K562 (cell line): ENCODE measurements at places on chromosomes 1 and 21. TPM values are rescaled to one million over a fixed set of nuclear protein-coding genes. Genes with fewer than 3 reads are reported as not detected.
A peak's percentile ranks its signal among the peaks of the same experiment; 100 is the strongest.

Gene HES3
- 0.27 TPM in 1 of 2 replicates, not detected in the other for total RNA-seq

GRCh38 chr1:206734499-206735142, 36.0 kb upstream of the IL19 start:
- peak; percentile 79 for DNase-seq

Gene ELAPOR1
- 0.20 and 0.38 TPM in 2 replicates for total RNA-seq

- no peak for DNase-seq
These were observed 25.4 kb downstream of the RIPK4 start for GRCh38 chr21:41741253-41742072.

- no peak for DNase-seq
These were observed 9.1 kb downstream of the EXO1 start for GRCh38 chr1:241857131-241857530.

GRCh38 chr1:66206563-66207144, 327.3 kb upstream of the SGIP1 start:
- no peak for DNase-seq

- no peak for DNase-seq
These were observed 110.1 kb downstream of the GDAP2 start for GRCh38 chr1:117819301-117819700.

Gene PADI3
- total RNA-seq, result not detected in 2 replicates

- peak; percentile 53 for DNase-seq
These were observed 2.9 kb downstream of the DDI2 start for GRCh38 chr1:15620155-15620545.

GRCh38 chr1:62687421-62687902, 724 bp downstream of the DOCK7 start:
- no peak for DNase-seq

Gene NIPAL3
- total RNA-seq, result 26.0 and 26.3 TPM in 2 replicates

Gene PDC
- total RNA-seq, result not detected in 2 replicates

Gene CELA3B
- total RNA-seq, result 3.1 and 3.8 TPM in 2 replicates

DNA sequence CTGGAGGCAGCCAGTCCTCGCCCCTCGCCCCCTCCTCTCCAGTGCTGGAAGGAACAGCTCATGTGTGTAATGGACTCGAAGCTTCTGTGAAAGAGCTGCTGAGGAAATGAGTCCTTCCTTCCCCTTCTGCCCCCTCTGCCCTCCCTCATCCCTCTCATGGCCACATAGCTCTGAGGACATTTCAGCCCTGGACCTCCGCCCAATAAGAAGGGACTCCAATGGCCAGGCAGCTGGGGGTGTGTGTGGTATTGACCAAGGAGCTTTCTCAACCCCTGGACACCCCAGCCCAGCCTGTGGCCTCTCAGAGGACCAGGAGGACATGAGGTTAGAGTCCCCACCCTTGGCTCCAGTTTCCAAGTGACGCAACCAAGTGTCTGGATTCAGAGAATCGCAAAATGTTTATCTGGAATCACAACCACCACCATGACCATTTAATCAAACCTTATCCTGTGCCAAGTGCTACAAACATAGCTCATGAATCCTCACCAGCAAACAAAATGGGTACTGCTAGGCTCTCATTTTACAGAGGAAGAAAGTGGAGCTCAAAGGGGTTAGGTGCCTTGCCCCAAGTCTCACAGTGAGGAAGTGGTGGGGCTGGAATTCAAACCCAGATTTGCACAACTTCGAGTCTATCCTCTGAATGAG, 47.8 kb upstream of the ECE1 start:
- no peak for DNase-seq

- no peak for DNase-seq
These were observed 15.5 kb upstream of the MAST2 start for GRCh38 chr1:45787905-45788304.

DNA sequence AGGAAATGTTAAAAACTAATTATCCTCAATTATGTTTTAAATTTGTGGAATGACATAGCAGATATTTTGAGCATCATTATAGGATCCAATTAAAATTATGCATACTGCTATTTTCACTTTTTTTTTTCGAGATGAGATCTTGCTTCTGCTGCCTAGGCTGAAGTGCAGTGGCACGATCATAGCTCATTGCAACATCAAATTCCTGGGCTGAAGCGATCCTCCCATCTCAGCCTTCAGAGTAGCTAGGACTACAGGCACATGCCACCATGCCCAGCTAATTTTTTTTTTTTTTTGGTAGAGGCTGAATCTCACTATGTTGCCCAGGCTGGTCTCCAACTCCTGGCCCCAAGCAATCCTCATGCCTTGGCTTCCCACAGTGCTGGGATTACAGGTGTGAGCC, 11.3 kb upstream of the SLC1A7 start:
- DNase-seq, result no peak

DNA sequence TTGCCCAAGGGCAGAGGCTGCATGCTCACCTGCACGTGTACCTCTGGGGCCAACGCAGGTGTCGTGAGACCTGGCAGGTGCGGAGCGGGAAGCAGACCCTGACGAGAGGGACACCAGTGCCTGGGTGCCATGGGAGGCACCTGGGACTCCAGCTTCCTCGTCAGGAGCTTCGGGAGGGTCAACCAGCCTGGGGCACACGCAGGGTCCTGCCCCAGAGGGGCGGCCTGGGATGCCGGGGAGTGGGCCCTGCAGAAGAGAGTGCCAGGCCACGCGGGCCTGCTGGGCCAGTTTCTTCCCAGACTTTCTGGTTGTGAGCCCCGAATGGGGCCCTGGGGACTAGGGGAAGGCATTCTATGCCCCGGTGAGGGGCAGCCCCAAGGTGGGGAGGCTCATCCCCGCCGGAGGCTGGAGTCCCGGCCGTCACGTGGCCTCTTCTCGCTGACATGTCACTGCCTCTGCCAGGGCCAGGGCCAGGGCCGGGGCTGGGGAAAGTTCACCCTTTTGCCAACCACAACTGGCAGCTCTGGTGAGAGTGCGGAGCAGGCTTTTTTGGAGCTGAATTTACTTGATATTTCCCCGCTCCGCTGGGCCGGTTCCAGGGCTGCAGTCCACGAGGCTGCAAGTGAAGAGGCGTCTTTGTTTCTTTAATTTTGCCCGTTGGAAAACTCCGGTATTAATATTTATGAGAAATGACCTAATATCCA, 38.5 kb upstream of the ACTRT2 start:
- DNase-seq, result no peak

GRCh38 chr1:234469376-234469775, 9.6 kb downstream of the TARBP1 start:
- no peak for DNase-seq

DNA sequence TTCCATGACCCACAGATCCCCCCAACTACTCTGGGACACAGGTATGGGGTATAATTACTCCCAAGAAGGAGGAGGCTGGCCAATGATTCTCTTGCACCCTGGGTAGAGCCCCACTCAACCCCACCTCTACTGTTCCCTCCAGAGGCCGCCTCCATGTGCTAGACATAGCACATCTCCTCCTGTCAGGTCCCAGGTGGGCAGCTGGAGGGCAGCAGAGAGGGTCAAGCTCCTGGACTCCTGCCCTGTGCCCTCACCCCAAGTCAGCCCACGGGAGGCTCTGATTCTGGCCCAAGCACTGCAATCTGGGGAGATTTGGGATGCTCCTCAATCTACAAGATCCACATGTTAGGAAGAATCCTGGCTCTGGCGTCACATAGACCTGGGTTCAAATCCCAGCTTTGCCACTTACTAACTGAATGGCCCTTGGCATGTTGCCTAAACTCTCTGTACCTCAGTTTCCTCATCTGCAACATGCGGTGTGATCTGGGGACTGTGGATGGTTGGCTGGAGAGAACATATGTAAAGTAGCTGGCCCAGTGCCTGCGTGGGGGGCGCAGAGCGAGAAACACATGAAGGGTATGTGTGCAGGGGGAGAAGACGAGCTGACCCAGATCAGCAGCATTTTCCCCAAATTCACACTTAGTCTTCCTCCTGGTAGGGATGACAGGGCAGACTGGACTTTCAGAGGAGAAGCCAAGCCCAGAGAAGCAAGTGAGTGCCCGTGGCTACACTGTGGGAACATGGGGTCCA, 23.2 kb downstream of the TNNT2 start:
- no peak for DNase-seq

DNA sequence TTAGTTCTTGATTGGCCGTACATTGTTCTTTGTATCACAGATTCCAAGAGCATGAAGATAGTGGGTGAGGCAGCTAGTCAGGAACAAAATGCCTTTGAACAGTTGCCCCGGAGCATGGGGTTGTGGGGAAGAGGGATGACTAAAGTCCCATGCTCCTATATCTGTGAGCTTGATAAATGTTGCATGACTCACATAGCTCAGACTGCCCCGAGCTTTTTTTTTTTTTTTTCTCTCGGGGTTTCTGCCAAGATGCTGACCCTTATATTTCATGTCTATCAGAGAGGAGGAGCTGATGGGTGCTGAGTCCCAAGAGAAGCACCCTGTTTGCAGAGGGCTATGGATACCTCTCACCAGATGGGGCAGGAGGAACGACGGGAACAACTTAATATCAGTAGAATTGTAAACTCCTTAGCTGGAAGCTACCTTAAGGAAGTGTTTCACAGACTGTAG, 40.6 kb downstream of the SRRM1 start:
- peak; percentile 74 for DNase-seq

- DNase-seq, result no peak
These were observed 83.4 kb upstream of the BMP8A start for GRCh38 chr1:39407896-39408640.

Gene HLX
- 2.3 and 3.0 TPM in 2 replicates for total RNA-seq

Gene SLC45A3
- 2.5 and 3.0 TPM in 2 replicates for total RNA-seq

- no peak for DNase-seq
These were observed 33.1 kb upstream of the IL10 start for GRCh38 chr1:206805357-206805756.

- no peak for DNase-seq
These were observed 5.9 kb downstream of the MTFR1L start for GRCh38 chr1:25825605-25826004.
